ENCODE measurements at places on chromosomes 11 and 22. TPM values are rescaled to one million over a fixed set of nuclear protein-coding genes. Genes with fewer than 3 reads are reported as not detected.

The CRELD2 gene
- 27.6 TPM for total RNA-seq

The BTG4 gene
- not detected for total RNA-seq

The SLC25A45 gene
- 8.0 TPM for total RNA-seq

The APLP2 gene
- total RNA-seq = 406 TPM

DNA sequence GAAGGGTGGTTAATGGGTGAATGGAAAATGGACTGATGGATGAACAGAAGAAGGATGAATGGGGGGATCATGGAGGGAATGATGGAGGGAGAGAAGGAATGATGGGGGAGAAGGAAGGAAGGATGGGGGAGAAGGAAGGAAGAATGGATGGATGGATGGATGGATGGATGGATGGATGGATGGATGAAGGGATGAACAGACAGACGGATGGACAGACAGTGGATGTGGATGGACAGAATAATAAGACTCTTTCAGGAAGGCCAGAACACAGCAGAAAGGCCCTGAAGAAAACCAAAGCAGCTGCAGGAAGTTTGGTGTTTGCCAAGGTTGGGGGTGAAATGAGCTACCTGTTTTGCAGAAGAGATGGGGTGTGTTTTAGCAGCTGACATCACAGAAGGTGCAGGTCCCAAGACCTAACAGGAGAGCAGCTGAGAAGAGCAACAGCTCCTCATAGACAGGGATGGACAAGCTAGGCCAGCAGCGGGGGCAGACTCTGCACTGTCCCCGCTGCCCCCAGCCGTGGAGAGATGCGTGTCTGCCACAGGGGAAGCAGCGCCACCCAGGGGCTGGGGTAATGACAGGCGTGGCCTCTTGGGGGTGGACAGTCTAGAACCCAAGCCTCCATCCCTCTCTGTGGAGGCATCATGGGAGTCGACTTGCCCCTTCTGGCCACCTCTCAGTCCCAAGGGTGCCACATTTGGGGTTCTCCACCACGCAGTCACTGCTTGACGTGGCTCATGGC lies 17.9 kb downstream of the C1QTNF6 start:
- DNase-seq = peak; percentile 31

- DNase-seq = no peak
Observed at GRCh38 chr11:75344761-75345454, 6.6 kb downstream of the ARRB1 start.

DNA sequence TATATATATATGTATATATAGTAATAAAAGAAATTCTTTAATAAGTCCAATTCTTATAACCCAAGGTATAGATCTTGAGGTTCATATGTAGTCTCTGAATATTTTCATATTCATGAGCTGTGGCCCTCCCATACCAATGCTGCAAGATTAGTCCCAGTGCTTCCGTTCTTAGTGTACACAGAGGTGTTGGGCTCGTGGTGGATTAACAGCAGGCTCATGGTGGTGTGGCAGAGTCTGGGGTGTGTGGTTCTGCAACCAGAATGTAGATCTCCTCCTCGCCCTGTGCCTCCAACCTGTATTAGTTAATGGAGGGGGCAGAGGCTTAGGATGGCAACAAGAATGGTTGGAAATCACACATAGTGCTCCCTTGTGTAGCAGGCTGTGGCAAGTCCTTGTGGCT lies 16.8 kb downstream of the PRDM10 start:
- no peak for DNase-seq

- DNase-seq = no peak
Observed at GRCh38 chr11:110527146-110527545, 97.4 kb downstream of the FDX1 start.

DNA sequence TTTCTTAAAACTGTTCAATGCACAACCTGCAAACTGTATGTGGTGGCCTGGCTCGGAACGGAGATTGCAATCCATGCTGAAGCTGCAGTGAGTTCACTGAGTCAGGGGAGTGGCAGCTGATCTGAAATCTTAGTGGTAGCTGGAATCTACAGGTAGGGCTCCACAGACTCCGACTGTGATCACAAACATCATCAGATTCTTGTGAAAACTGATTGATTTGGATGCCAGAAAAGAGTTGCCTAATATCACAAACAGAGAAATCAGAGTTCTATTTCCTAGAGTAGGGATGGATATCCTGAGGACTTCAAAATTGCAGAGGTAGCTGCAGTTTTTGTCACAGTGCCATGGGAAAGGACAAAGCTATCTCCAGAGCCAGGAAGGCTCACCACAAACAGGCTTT lies 57.5 kb upstream of the SC5D start:
- no peak for DNase-seq
